ENCODE measurements at places on chromosomes 2 and 18.

DNA sequence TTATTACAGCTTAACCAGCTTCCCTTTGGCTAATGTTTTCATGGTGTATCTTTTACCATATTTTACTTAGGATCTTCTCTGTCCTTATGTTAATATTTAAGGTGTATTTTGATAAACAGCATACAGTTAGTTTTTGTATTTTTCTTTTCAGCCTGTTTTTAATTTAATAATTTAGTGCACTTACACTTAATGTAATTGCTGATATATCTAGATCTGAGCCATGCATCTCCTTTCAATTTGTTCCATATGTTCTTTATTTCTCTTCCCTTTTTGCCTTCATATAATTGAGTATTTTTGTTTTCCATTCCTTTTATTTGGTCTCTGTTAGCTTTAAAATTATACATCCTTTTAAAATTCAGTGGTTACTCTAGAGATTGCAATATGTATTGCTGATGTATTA is 78.8 kb downstream of the SMC6 start:
- no peak for DNase-seq

- DNase-seq, result no peak
Measured at GRCh38 chr2:157572725-157573124, 55.9 kb downstream of the ACVR1C start.

DNA sequence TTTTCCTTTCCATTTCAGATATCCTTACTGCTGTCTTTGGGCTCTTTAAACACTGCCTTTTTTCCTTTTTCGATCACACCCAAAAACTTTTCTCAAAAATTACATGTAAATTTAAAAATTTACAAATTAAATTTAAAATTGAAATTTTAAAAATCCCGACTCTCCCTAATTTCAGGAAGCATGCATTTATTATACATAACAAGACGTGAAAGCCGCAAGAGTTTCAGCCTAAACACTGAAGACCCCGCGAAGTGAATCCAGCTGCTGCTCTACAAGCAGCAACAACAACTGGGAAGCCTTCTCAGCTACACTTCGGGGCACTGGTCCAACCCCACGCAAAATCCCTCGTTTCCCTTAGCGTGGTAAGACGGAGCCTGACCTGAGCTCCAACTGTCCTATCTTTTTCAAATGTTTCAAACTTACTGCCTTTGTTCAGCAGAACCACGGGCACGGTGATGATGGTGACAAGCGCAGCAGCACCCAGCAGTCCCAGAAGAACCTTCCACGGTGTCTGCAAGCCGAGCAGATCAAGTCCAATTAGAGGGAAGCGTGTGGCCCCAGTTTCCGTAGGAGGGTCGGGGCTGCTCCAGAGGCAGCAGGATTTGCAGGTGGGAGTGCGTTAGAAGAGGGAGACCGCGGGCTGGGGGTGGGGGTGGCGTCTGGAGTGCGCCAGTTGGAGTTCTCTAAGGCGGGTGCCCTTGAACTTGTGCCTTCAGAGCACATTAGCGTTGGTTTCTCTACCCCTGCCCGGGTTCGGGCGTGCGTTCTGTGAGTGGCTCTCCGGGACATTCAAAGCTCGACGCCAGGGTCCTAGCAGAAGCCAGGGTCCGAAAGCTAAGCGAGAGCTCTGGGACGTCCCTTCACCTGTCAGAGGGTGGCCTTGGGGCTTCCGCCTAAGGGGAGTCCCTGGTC is 783 bp downstream of the DPP4 start:
- DNase-seq, result no peak

GRCh38 chr2:20916604-20917286 is 93.8 kb upstream of the LDAH start:
- no peak for DNase-seq

- DNase-seq, result no peak
Measured at GRCh38 chr18:79610461-79611039, 69.1 kb upstream of the CTDP1 start.

DNA sequence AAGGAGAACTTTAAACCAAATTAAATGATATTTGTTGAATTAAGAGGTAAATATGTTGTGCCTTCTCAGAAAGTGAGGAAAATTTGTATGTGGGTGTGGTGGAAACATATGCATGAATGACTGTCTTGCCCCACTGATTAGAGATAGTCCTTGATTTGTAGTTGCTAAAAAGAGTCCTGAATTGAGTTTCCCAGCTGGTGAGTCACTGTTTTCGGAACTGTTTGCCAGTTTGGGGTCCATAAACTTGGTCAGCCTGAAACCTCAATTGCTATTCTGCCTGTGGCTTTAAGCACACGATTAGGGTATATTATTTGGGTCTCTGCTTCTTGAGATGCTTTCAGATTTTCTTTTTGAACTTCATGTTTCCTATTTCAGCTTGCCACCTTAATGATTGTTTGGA is 53.3 kb downstream of the PIKFYVE start:
- no peak for DNase-seq

GRCh38 chr2:5668682-5669250 is 23.4 kb upstream of the SOX11 start:
- no peak for DNase-seq

DNA sequence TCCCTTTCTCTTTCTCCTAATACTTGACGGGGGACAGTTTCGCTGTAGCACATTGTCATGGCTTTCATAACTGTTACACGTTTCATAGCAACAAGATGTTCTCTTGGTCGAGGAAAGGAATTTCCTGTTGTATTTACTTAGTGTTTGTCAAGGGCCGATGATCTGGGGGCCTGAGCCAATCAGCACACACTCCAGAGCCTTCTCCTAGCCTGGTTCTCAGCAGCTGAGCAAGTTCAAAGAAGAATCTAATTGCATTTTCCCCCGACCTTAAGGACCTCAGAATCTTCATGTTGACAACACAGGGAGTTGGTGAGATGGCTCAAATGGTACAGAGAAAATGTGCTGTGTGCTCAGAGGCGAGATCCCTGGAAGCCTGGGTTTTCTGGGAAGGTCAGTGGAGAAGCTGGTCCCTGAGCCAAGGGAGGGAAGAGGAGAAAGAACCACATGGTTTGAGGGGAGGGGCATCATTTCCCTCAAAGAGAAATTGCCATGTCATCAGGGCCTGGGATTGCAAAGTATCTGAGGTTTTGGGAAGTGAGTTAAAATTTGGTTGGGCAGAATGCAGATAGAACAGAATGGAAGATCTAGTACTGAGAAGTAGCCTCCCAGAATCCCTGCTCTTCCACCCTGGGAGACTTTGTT is 76.9 kb upstream of the AGAP1 start:
- peak; percentile 28 for DNase-seq

DNA sequence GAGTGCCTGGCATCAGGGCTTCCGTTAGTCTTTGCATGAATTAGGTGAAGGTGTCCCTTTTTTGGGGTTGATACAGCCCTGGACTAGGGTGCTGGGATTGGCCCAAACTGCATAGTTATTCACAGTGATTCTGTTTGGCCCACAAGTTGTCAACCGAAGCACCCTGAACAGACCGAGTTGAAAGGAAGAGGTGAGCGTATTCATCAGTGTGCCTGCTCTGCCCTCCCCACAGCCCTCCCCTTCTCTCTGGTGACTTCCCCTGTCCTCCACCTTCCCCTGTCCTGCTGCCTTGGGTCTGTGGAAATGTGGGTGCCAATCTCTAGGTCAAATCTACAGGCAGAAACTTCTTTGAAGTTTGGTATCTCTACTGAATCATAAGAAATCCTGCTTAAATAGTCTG is 330.5 kb downstream of the DYSF start:
- no peak for DNase-seq

DNA sequence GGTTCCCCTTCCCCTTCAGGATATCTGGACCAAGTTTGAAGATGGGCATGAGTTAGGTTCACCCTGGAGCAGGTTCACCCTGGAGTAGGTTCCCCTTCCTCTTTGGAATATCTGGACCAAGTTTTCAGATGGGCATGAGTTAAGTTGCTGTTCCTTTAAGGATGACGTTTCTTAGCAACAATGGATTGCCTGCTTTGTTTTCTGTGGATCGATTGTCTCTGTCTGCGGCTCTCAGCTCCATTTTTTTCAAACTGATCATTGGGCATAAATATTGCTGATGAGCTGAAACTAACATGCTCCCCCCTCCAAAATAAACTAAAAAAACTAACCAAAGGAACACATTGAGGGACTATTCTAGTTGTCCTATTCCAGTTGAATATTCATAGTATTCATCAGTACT is 149.5 kb downstream of the SPP2 start:
- DNase-seq, result no peak

DNA sequence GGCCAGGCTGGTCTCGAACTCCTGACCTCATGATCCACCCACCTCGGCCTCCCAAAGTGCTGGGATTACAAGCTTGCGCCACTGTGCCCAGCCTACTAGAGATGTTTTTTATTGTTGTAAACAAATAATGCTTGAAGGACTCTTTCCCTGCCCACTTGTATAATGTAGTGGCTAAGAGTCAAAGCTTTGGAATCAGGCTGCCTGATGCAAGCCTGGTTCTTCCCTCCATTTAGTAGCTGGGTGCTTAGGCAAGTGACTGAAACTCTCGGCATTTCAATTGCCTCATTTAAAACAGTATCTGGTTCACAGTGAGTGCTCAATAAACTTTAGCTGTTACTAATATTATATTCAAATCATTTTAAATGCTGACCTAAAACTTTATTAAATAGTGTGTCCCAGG is 264.0 kb upstream of the FBXO11 start:
- DNase-seq, result no peak

DNA sequence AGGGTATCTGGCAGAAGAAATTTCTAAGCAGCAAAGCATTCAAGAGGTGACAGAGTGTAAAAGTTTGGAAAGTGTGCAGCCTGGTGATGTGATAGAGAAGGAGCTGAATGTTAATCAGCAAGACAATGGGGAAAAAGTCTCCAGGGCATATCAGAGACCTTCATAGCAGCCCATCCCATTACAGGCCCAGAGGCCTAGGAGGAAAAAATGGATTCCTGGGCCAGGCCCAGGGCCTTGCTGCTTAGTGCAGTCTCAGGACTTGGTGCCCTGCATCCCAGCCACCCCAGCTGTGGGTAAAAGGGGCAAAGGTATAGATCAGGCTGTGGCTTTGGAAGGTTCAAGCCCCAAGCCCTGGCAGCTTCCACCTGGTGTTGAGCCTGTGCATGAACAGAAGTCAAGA is 35.9 kb upstream of the ERMN start:
- DNase-seq, result no peak

GRCh38 chr2:240791821-240792628 is 28.0 kb downstream of the KIF1A start:
- DNase-seq, result no peak

DNA sequence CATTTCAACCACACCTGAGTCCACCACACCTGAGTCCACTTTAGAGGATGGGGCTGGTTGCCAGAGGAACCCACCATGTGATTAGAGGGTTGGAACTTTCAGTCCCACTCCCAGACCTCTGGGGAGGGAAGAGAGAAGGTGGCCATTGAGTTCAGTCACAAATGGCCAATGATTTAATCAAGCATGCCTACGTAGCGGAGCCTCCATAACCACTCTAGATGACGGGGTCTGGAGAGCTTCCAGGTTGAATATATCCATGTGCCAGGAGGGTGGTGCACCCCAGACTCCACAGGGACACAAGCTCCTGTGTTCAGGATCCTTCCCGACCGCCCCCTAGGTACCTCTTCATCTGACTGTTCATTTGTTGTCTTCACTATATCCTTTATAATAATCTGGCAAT is 53.3 kb downstream of the CYBRD1 start:
- DNase-seq, result no peak

DNA sequence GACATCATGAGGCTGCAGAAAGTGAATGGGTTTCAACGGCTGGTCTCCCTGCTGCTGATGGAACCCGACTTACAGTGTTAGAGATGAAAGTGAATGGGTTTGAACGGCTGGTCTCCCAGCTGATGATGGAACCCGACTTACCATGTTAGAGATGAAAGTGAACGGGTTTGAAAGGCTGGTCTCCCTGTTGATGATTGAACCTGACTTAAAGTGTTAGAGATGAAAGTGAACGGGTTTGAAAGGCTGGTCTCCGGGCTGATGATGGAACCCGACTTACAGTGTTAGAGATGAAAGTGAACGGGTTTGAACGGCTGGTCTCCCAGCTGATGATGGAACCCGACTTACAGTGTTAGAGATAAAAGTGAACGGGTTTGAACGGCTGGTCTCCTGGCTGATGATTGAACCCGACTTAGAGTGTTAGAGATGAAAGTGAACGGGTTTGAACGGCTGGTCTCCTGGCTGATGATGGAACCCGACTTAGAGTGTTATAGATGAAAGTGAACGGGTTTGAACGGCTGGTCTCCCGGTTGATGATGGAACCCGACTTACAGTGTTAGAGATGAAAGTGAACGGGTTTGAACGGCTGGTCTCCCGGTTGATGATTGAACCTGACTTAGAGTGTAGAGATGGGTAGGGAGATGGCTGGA is 76.1 kb upstream of the ALKAL2 start:
- no peak for DNase-seq

GRCh38 chr2:156294945-156295580 is 37.5 kb downstream of the NR4A2 start:
- DNase-seq, result no peak

GRCh38 chr2:20368706-20369105 is 18.1 kb upstream of the PUM2 start:
- no peak for DNase-seq

DNA sequence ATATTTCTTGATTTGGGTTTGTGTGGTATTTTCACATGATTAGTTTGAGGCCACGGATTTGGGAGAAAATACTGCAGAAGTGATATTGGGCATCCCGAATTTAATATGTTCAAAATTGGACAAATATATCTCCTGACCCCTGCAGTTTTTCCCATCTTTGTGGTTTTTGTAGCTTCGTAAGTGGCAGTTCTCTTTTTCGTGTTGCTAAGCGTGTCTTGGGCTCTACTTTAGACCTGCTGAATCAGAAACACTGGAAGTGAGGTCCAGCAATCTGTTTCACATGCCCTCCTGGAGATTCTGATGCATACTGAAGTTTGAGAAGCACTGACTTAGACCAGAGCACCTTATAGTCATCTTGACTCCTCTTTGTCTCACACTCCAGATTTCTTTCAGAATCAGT is 98.3 kb downstream of the EPB41L5 start:
- DNase-seq, result no peak

DNA sequence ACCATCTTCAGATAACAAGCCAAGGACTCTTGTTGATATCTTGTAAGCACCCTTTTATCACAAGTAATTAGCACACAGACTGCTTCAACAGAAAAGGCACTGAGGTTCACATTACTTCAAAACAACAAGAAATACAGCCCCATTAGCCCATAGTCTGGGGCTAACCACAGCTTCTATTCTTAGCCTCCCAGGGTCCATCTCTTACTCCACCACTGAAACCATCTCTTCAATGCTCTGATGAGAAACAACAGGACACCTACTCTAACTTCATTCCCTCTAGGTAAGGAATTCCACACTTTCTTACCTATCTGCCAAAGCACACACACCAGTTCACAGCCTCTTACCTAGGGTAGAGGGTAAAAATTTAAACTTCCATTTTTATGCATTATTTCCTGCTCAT is 26.4 kb upstream of the CYTIP start:
- no peak for DNase-seq

- DNase-seq, result peak; percentile 16
Measured at GRCh38 chr2:220065581-220065980, 438.2 kb downstream of the SLC4A3 start.

- DNase-seq, result no peak
Measured at GRCh38 chr2:124145982-124146381, 120.9 kb downstream of the CNTNAP5 start.

GRCh38 chr2:161124201-161124600 is 36.0 kb upstream of the TANK start:
- DNase-seq, result no peak
